ENCODE measurements at places on chromosomes 2 and 18. TPM values are rescaled to one million over a fixed set of nuclear protein-coding genes. Genes with fewer than 3 reads are reported as not detected.

Gene DRC1
- not detected for total RNA-seq

Gene VSNL1
- not detected for total RNA-seq

Gene MIB1
- 39.4 TPM for total RNA-seq

Gene MEP1B
- not detected for total RNA-seq

Gene NEU2
- not detected for total RNA-seq

Gene TMEM169
- 2.9 TPM for total RNA-seq

Gene POTEC
- total RNA-seq: not detected

Gene CCDC74A
- total RNA-seq: 3.8 TPM

Gene SERPINB12
- total RNA-seq: not detected

Gene LRATD1
- not detected for total RNA-seq
